ENCODE measurements at places on chromosomes 4 and X.

DNA sequence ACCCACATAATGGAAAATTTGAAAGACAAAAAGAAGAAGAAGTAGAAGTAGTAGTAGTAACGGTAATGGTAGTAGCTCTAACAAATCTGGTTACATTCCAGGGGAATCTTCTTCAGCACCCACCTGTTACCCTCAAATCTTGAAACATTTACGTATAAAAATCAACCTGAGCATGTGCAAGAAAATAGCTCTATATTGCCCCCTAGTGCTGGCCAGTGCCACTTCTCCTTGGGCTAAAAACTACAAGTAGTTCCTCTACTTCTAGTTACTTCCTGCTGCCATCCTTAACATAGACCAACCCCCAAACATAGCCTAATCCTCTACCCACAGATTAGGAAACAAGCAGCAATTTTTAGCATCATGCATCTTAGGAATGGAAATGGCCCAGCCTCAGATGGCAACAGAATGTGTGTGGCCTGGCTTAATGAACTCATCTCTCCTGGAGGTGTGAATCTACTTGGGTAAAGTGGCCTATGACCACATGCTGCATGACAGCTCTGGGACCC, 3.1 kb downstream of the PDGFC start:
- DNase-seq, result no peak

DNA sequence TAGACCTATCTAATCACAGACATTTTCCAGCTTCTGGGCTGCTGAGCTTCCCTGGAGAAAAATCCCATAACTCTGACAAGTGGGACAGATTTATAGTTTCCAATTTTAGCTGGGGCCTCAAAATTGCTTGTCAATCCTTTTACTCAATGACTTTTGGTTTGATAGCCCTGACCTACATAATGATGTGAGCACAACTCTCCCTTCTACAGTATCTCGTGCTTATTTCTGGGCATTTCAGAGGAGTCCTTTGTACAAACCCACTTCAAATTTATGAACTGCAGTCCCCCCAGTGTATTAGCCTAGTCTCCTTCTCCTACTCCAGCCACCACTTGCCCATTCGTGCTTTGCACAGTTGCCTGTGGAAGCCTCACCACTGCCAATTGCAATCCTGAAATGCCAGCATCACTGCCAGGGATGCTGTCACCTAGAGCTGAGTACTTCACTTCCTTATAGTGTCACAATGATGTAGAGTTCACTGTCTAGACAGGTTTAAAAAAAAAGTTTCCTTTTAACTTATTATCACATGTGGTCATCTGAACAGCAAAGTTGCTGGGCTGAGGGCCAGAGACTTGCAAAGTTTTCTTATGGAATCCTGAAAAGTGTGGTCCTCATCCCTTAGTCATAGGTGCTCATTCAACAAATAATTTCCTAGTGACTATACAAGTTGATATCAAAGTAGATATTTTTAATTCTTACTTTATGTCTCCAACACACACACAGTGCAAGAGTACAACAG, 21.2 kb downstream of the TRAM1L1 start:
- DNase-seq, result no peak

DNA sequence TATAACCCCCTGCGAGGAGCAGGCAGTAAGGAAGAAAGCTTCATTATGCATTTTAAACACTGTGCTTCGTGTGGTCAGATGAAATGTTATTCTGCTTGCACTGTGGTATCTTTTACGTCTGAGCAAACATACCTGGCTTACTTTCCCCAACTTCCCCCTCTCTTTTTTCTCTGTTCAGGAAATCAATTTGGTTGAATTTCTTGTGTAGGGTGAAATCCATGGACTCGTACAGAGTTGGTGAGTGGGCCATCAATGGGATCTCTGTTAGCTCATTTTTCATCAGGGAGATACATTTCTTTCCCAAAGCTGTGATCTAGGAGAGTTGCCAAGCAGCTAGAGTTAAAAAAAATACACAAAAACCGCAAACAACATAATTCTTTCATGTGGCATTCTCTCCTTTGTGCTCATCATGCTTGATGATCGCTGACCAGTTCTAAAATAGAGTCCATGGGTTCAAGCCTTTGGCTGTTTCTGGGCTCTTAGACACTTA, 98.5 kb downstream of the FRAS1 start:
- no peak for DNase-seq

DNA sequence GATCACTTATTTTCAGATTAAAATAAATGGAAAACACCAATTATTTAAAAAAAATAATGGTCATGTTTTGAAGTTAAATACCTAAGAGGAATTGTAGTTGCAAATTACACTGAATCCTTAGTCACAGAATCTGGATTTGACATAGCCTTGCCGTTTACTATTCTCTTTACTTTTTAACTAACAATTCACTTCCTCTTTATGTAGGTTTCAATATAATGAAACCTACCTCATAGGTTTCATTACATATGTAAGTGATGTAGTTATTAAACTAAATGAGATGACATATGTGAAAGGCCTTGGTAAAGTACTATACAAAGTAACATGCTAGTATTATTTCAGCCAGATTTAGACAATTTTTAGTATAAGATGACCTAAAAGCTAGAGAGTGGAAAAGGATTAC, 6.5 kb downstream of the SPP1 start:
- DNase-seq, result no peak

GRCh38 chr4:152999346-153000075, 63.4 kb downstream of the FHDC1 start:
- DNase-seq, result no peak

DNA sequence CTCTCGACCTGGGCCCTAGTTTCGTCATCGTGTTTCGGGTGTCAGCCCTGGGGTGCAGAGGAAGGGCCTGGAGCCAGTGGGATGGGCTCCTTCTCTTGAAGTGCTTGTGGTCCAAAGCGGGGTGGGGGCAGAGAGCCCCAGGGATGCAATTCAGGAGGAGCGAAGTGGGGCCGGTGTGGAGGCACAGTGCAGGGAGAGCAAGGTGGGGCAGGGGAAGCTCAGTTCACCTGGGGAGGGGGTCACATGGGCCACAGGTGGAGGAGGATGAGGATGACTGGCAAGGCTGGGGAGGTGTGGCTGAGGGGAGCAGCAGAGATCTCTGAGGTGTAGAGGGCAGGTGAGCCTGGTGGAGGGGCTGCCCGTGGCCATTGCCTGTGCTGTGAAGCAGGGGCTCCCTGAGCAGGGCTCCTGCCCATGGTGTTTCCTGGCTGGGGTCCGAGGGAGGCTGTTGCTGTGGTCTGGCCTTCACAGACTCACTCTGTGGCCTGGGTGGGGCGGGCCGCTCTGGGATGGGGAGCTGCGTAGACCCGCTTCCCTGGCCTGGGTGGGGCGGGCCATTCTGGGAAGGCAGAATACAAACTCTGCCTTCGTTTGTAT, 6.9 kb downstream of the SORCS2 start:
- DNase-seq, result no peak

GRCh38 chrX:35382966-35383365, 415.2 kb upstream of the MAGEB16 start:
- no peak for DNase-seq

DNA sequence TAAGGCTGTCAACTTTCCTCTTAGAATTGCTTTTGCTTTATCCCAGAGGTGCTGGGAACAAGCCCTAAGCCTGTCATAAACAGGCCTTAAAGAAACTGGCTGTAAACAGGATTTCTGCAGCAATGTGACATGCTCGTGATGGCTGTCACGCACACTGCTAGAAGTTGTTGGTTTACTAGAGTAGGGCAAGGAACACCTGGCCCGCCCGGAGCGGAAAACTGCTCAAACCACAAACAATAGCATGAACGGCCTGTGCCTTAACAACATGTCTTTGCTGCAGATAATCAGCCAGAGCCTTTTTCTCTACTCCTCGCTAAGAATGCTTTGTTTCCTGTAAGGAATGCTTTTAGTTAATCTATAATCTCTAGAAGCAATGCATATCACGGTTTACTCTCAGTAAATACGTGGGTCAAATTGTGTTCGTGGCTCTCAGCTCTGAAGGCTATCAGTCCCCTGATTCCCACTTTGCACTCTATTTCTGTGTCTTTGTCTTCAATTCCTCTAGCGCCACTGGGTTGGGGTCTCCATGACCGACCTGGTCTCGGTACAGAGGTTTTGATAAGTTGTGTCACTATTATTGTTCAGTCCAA, 318.3 kb downstream of the GLUD2 start:
- no peak for DNase-seq

DNA sequence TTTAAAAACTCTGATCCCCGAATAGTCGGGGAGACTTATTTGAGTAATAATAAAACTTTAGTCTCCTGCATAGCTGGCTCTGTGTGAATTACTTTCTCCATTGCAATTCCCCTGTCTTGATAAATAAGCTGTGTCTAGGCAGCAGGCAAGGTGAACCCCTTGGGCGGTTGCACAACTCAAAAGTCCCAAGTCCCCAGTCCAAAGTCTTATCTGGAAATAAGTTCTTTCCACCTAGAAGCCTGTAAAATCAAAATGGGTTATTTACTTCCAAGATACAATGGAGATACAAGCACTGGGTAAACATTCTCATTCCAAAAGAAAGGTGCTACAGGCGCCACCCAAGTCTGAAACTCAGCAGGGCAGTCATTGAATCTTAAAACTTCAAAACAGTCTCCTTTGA, 10.1 kb upstream of the PNMA5 start:
- DNase-seq, result no peak

All from activated CD4-positive, alpha-beta T cell treated with anti-CD3 and anti-CD28 coated beads for 1 hour (primary cell).